CD8-positive, alpha-beta memory T cell (primary cell): ENCODE measurements at places on chromosomes 13 and 19. TPM values are rescaled to one million over a fixed set of nuclear protein-coding genes. Genes with fewer than 3 reads are reported as not detected.

INAFM1 gene
- total RNA-seq = 9.3 TPM

CNFN gene
- not detected for total RNA-seq

CDADC1 gene
- 10.8 TPM for total RNA-seq

FUT2 gene
- not detected for total RNA-seq

DNA sequence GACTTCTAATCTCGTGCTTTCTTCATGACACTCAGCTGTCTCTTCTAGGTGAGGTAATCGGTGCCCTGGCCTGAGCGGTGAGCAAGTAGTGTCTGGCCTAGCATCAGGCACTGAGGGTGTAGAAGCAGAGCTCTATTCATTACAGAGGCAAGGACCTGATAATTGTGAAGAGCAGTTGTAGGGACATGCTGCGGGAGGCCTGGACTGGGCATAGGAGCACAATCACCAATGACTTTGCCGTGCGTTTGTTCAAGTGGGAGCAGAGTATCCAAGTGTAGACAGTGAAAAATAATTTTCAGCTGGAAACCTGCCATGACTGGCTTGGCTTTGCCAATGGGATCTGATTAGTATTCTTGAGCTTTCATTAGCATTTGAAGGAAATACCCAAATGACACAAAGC is 32.1 kb upstream of the DCLK1 start:
- H3K27me3 ChIP-seq = no peaks in the 10 kb centered on the region
- H3K4me3 ChIP-seq = no peak overlapping the region
- no peaks in the 10 kb centered on the region for H3K4me1 ChIP-seq
- H3K27ac ChIP-seq = no peak overlapping the region
- no peak for DNase-seq

- H3K4me3 ChIP-seq = peak within 1 kb of the TSS; percentile 26
- peaks cover 26% of the 10 kb centered on the region for H3K27me3 ChIP-seq
- H3K36me3 ChIP-seq = no peaks in the 10 kb centered on the region
- peaks cover 21% of the 10 kb centered on the region for H3K4me1 ChIP-seq
Observed at GRCh38 chr19:39498798-39499642, at the start of gene DLL3. DLL3 (plus strand) TSS chr19:39498947; CDS start chr19:39498975, 28 bp downstream.
